Fibroblast of pulmonary artery (primary cell): ENCODE measurements at places on chromosomes 2 and 18.

DNA sequence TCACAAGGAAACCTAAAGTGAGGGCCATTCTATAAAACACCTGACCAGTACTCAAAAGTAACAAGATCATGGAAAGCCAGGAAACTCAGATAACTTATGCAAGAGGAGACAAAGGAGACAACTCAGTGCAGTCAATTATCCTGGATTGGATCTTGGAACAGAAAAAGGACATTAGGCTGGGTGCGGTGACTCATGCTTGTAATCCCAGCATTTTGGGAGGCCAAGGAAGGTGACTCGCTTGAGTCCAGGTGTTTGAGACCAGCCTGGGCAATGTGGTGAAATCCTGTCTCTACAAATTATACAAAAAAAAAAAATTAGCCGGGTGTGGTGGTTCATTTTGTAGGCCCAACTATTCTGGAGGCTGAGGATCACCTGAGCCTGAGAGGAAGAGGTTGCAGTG is 424.5 kb upstream of the SPRED2 start:
- DNase-seq, result no peak

DNA sequence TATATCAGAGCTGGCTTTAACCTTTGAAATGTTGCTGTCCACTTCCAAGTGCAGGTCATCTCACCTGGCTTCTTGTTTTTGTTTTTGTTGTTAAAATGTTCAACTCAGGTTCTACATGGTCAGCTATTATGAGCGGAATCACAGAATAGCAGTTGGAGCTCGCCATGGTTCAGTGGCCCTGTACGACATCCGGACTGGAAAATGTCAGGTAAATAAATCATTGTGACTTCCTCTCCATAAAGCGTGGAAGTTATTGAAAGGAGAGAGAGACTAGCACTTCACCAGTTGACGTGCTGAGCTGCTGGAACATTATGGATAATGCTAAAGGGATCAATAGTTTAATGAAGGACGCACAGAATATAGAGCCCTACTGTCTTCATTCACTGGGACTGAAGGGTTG is 184.6 kb upstream of the BOD1L2 start:
- no peak for DNase-seq

DNA sequence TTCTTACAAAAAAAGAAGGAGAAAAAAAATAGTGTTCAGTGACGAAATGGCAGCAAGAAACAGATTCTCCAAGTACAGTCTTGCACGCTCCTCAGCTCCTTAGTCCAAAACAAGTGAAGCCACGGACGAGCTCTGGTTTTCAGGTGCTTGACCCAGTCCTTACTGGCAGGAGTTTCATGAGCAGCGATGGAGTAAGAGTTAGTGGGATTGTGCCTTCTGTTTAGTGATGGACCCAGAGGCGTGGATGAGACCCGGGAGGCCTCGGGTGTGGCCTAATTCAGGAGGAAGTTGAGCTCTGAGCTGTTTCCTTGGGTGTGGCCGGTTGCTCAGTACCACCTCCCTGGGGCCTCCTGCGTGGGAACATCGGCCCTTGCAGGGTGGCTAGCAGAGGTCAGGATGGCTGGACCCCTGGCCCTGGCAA is 52.0 kb downstream of the KIF5C start:
- no peak for DNase-seq

- DNase-seq, result no peak
Observed at GRCh38 chr2:42135381-42136312, 33.5 kb upstream of the EML4 start.

DNA sequence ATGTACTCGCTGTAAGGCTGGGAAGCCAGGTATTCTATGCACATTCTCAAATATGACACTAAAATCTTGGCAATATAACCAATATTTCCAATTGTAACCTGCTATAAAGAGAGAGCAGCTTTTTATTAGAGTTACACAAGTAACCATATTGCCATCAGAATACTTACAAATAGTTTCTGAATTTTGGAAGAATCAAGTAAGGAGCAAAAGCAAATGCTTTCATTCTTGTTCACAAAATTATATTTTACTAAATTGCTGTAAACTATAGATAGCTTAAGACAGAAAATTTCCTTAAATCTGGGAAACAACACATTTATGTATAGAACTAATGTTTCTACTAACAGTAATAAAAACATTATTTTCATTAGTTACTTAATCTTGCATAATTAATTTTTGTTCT is 77.2 kb downstream of the EFEMP1 start:
- no peak for DNase-seq

- no peak for DNase-seq
Observed at GRCh38 chr2:6827566-6828298, 38.0 kb downstream of the CMPK2 start.

- DNase-seq, result no peak
Observed at GRCh38 chr2:17747684-17748452, 5.7 kb downstream of the SMC6 start.

DNA sequence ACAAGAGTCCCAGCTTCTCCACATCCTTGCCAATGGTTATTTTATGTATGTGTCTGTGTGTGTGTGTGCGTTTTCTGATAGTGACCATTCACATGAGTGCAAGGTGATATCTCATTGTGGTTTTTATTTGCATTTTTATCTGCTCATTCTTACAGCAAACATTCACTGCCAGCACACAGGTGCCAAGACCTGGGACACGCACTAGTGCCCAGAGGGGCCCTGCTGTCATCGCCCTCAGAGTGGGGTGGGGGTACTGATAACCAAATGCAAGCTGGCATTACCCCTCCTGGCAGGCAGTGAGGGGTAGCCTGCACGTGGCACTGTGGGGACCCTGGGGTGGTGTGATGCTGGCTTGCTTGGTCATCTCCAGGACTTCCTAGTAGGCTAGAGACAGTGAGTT is 285.4 kb downstream of the LPIN1 start:
- DNase-seq, result no peak

GRCh38 chr2:56590611-56591010 is 406.8 kb downstream of the CCDC85A start:
- DNase-seq, result no peak

GRCh38 chr2:237322564-237322963 is 91.4 kb downstream of the COL6A3 start:
- DNase-seq, result no peak

- DNase-seq, result no peak
Observed at GRCh38 chr2:156156580-156156979, 175.9 kb downstream of the NR4A2 start.

DNA sequence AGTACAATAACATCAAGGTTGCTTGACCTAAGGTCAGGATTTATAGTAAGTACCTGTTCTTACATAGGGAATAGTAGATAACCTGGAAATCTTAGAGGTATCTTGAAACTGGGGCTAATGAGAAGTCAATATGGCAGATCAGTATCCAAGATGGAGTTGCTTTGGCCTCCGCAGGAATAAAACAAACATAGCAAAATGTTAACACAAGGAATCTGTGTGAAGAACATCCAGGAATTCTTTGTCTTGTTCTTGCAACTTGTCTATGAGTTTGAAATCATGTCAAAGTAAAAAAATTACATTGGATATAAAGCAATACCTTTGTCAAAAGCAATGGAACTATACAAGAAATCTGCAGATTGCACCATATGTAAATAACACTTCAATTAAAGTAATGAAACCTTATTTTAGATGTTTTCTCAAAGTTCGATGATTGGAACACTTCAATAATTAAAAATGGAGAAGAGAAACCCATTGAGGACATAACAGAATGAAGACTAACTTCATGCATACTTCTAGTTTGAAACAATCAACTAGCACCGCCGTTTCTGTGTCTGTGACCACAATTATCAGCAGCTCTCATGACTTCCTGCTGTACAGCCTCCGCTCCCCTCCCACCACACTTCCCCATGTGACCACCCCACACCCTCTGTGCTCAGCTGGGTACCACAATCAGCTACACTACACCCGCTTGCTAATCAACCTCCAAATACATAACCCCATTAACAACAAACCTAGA is 27.6 kb downstream of the C2orf76 start:
- no peak for DNase-seq

DNA sequence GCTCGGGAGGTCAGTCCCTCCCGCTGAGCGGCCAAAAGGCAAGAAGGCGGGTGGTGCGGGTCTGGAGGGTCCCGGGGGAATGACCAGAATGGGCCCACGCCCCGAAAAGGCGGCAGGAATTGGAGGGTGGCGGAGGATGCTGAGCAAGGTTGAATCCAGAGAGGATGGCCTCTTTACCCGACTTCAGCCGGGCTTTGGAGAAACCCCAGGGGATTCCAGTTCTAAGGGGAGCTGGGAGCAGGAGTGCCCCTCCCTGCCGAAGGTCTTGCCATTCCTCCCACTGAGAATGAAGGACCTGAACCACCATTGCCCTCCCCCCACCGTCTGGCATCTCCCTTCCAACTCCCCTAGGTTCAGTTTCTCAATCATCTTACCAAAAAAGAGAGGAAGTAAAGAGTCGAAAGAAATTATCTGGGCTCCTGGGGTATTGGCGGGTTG is 38.9 kb upstream of the ATP6V1B1 start:
- DNase-seq, result no peak

- DNase-seq, result peak; percentile 56
Observed at GRCh38 chr2:222714361-222715241, 43.1 kb downstream of the MOGAT1 start.

DNA sequence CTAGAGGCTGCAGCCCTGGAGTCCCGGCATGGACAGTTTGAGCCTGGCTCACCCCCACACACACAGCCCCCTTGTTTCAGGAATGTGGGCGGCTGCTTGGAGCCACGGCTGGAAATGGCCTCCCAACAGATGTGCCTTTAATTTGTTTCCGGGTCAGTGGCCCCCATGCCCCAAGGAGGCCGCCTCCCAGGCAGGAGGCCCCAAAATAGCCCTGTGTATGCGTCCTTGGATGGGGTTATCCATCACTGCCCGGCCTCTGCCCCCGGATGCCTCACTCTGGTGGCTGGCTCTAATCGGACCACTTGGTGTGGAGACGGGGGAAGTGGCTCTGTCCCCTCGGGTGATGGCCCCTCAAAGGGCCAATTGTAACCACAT is 151.9 kb upstream of the MYCN start:
- DNase-seq, result no peak

GRCh38 chr2:25379535-25379934 is 37.8 kb upstream of the DNMT3A start:
- no peak for DNase-seq

GRCh38 chr2:100957996-100958653 is 44.0 kb upstream of the RPL31 start:
- peak; percentile 79 for DNase-seq

DNA sequence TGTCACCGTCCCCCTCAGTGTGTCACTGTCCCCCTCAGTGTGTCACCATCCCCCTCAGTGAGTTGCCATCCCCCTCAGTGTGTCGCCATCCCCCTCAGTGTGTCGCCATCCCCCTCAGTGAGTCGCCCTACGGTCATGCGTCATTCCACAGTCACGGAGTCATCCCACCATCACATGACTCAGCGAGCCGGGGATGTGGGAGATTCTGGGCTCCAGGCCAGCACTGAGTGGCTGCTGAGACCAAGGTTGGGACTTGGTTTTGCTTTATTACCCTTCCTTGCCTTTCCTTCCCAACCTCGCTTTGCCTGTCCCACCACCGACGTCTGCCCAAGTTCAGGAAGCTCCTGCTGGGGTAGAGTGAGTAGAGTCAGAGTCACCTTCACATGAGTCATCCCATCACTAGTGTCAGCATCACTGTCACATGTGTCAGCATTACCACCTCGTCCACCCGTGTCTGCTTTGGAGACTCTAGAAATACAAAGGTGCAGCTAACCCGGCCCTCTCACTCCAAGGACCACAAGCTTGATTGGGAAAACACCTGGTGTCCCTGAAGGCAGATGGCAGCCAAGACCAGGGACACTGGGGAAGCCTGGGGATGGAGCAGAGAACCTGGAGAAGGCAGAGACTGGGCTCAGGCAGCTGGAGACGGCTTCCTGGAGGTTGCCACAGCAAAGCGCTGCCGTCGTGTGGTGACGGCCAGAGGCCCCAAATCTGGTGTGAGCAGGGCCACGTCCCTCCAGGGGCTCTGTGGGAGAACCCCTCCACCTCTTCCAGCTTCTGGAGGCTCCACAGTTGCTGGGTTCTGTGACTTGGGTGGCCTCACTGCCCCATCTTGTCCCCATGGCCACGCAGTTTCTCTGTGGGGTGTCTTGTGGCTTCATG is 485.2 kb upstream of the SALL3 start:
- no peak for DNase-seq

- no peak for DNase-seq
Observed at GRCh38 chr2:43405829-43406228, 179.4 kb upstream of the ZFP36L2 start.

- DNase-seq, result peak; percentile 45
Observed at GRCh38 chr2:19349911-19350677, 8.3 kb downstream of the OSR1 start.

DNA sequence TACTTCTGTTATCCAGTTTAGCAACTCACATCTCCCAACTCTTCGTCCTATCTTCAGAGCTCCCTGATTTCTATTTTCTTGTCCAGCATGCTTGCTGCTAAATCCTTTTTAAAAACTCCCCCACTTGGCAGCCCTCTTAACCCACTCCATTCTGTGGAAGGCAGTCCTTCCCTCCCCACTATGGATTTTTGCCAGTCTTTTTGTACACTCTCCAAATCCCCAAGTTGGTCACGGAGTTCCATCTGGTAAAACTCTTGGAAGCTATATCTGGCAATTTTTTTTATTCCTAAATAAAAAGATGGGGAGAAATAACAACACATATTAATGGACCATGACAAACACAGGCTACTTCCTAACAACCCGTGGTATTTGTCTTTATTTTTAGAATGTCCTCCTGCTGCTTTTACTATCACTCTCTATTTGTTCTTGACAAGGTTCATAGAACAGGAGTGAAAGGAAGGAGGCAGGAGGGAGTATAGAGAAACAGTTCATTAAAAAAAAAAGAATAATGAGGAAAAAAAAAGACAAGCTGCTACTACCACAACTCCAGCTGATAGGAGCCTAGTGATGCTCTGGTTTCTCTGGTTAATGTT is 120.0 kb upstream of the THSD7B start:
- DNase-seq, result no peak

- DNase-seq, result no peak
Observed at GRCh38 chr2:238162846-238163441, 4.2 kb downstream of the ERFE start.

- DNase-seq, result no peak
Observed at GRCh38 chr2:234521536-234521935, 24.7 kb upstream of the ARL4C start.

DNA sequence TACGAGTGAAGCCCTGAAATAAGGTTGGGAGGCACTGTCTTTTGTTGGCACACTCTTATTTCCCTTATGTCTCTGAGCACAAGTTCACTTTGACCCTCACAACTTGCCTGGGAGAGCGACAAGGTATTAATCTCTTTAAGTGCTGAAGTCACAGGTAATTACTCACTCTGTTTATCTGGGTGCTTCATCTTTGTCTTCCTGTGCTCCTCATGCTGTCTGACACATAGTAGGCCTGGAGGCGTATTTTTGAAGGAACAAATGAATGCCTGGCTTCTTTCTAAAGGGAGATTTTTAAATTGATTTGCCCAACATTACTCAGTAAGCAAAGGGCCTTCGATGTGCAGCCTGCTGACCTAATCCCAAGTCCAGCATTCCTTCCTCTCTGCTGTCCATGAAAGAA is 507.1 kb upstream of the TNP1 start:
- DNase-seq, result no peak

DNA sequence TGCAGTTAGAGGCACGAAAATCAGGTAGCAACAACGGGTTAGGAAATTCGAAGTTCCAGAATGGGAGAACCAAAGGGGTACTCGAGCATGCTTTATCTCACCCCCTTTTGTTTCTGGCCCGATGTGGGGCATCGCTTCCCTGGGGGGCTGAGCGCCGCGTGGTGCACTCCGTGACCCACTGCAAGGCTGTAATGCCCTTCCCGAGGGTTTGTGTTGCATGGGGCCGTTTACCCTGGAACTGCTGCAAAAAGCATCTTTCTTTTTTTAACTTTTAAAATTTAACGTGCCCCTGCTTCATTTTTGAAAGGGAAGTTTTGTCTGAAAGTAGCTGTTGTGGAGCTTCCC is 4.8 kb downstream of the GDF7 start:
- no peak for DNase-seq

- DNase-seq, result no peak
Observed at GRCh38 chr2:25303633-25304236, 38.0 kb downstream of the DNMT3A start.
